ENCODE measurements at places on chromosomes 1 and 21.

DNA sequence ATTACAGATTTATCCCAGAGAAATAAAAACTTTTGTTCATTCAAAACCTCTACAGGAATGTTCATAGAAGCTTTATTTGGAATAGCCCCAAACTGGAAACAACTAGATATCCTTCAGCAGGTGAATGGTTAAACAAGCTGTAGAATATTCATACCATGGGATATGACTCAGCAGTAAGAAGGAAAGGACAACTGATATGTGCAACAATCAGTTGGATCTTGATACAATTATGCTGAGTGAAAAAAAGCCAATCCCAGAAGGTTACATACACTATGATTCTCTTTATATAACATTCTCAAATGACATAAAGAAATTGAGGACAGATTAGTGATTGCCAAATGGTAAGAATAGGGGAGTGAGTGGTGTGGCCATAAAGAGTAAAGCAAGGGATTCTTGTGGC lies 376.7 kb downstream of the S1PR1 start:
- peak; percentile 18 for DNase-seq

- DNase-seq: no peak
These were observed 99.0 kb downstream of the KCNK2 start for GRCh38 chr1:215181518-215181917.

GRCh38 chr1:111221633-111222291 lies 5.8 kb upstream of the CHI3L2 start:
- DNase-seq: no peak

DNA sequence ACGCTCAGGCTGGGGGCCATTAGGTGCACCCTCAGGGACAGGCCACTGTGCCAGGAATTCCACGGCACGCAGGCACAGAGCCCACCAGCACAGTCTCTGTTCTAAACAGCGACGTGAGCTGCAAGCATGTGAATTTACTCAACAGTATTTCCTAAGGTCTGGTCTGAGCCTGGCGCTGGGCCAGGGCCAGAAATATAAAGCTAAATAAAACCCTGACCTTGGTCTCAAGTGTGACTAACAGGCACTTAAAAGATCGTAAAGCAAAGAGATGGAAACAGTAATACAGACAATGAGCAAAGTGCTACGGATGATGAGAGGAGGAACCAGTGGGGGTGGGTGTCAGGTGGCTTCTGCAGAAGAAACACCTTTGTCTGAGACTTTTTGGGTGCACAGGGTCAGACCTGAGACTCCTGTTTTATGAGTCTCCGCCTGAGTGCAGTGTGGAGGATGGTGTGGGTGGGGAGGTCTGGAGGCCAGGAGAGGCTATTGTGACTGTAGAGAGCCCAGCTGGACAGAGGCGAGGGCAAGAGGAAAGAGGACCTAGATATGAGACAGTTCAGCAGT lies 53.4 kb upstream of the EDN2 start:
- DNase-seq: peak; percentile 89

DNA sequence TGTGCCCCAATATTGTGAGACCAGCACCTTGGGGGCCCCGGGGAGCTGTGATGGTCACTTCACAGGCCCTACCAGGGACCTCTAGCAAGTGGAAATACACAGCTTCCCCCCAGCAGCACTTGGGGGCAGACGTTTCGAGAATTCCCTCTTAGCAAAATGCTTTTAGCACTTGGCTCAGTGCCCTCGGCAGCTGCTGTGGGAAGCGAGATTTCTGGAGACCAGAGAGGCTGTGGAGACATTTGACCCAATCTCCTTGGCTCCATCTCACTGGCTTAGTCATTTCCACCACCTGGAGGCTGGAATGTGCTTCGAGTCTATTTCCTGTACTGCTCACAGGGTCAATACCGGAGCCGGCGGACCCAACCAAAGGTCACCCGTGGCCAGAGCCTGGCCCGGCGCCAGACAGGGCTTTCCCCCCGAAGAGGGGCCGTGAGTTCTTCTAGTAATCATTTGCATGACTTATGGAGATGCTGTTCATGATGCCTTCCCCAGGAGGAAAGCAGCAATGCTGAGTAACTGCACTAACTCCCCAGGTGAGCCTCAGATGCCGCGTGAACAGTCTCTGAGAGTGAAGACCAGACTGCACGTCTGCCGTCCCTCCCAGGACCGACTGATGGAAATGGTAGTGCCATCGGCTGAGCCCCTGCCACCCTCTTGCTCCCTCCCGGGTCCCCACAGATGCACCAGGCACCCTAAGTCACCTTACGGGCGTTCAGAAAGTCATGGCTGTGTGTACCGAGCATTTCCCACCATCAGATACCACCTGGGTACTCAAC lies 4.4 kb upstream of the C2CD2 start:
- peak; percentile 63 for DNase-seq

DNA sequence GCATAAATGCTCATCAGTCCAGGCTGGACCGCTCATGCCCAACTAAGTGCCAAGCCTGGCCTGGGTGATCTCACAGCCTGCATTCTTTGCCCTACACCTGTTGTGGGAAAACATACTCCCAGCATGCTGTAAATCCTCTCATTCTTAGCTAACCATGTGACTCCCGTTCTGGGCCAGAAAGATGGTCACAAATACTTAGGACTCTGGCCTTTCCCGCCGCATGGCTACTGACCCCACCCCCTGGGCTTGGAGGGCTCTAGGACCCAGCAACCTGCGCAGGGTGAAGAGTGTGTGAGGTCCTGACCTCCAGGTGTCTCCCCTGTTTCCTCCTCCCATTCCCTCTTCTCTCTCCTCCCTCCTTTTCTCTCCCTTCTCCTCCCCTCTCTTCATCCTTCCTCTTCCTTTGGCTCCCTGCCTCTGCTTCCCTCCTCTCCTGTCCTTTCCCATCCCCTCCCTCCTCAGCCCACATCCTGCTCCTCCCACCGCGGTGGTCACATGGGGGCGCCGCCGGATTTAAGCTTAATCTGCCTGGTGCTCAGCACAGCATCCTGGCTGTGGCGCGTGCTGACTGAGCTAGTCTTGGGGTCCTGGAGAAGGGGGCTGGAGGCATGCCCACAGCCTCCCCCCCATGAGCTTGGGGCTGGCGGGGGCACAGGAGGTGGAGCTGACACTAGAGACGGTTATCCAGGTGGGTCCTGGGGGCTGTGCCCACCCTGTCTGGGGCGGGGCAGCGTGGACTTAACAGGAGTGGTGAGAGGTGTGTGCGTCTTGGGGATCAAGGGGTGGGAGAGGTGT lies at the start of gene CROCC:
TSS of gene CROCC (plus strand) at position 541 of the 795 bp plus-strand sequence. CDS start at position 629, 88 bp downstream.
- DNase-seq: peak; percentile 57

GRCh38 chr21:46226146-46226545 lies 2.4 kb downstream of the LSS start:
- no peak for DNase-seq

- no peak for DNase-seq
These were observed 136.0 kb downstream of the HLX start for GRCh38 chr1:221015159-221015790.

Data from fibroblast of skin of back (primary cell).